ENCODE measurements at places on chromosomes 3 and 15.

DNA sequence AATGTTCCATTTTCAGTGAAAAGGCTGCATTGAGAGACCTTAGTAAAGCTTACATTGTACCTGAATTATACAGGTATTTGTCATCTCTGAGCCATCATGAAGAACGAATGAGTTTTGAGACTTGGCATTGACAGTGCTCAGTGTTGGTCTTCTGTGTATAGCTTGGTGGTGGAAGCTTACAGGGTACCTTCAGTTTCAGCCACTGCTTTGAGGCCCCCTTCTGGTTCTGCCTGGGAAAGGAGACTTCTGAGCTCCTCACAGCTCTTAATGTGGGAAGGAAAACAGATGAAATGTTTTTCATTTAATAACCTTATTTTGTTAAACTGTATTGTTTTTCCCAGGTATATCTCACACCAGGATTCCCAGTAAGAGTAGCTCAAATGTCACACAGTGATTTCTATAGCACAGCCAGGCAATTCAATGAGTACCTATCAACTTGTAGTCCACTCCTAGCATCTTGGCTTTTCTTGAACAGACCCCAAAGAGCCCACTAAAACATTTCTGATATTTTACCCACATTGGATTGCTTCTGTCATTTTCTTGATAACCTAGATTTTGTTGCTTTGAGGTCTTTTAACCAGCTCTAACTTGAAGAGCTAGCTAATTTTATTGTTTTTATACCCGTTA lies 5.6 kb downstream of the SERPINI1 start:
- no peak for DNase-seq

DNA sequence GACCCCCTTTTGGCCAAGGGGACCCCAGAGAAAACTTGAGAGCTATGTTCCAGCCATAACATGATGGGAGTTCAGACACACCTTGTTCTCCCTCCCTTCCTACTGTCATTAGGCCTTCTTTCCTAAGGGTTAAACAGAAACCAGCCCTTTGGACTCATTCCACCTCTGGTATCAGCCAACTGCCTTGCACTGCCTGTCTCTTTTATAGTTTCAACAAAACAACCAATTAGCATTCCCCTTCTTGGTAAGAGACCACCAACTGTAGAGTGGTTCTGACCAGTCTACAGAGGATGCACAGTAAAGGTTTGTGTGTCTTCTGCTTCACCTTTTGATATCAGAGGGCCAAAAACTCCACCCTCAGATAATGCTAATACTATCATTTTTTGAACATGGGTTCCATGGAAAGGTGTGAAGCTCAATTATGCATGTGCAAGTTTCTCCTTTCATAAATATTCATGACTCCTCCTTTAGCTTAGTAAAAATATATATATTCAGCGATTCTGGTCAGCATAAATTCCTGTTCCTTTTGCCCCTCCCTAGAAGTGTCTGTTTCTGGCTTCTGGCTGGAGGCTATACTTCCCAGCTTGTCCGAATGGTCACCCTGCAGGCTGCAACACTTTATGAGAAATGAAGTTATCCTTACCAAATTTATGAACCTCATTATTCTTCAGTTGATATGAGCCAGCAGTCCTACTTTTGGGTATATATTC lies 55.9 kb downstream of the SERP1 start:
- DNase-seq = no peak

GRCh38 chr15:91224755-91225380 lies 124.8 kb downstream of the SV2B start:
- no peak for DNase-seq

GRCh38 chr3:156433910-156434309 lies 121.0 kb downstream of the SSR3 start:
- DNase-seq = no peak

DNA sequence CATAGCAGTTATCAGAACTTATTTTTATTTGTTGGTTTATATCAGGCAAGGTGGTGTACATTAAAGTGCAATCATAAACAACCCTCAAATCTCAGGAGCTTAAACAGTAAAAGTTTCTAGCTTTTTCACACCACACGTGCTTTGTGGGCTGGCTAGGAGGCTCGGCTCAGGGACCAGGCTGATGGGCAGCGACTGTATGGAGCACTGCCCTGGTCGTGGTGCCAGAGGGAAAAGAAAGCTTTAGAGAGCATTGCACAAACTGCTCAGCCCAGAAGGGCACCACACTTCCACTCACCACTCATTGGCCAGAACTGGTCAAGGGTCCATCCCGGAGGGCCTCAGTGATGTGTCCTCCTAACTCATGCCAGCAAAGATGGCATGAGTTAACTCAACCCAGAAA lies 123.2 kb downstream of the AQP9 start:
- no peak for DNase-seq

- DNase-seq = no peak
Measured at GRCh38 chr3:151067158-151067557, 18.3 kb upstream of the MED12L start.

GRCh38 chr15:68363353-68363752 lies 68.6 kb downstream of the ITGA11 start:
- no peak for DNase-seq

GRCh38 chr3:62805580-62806277 lies 69.5 kb downstream of the CADPS start:
- no peak for DNase-seq

DNA sequence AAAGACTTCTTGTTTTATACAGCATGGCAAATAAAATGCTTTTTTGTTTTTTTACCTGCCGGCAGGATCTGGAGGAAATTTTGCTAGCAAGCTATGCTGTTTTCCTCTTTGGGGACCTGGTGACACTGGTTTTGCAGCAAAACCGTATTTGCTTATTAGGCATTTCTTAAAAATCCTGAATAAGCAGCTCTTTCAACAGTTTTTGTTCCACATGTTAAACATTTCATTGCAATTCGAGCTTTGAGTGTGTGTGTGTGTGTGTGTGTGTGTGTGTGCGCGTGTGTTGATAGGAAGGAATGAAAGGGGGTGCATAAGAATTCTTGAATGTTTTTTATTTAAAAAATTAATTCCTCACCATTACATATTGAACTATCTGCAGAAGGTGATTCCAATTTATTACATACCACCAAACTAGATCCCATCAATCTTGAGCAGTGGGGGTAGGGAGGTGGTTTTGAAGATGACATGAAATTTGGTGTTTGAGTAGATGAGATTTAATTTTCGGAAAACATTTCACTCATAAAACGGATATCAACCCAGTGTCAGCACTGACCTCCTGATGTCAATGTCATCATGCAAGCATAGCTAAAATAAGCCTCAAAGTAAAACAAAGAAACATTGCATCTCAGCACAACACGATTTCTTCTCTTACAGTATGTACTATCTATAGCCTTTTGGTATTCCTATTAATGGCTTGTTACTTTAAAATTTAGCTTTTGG lies 17.3 kb downstream of the ZBTB38 start:
- DNase-seq = peak; percentile 50
